CD4-positive, alpha-beta T cell treated with Interleukin-1 beta for 1 hour (primary cell): ENCODE measurements at places on chromosomes 13 and 19.

DNA sequence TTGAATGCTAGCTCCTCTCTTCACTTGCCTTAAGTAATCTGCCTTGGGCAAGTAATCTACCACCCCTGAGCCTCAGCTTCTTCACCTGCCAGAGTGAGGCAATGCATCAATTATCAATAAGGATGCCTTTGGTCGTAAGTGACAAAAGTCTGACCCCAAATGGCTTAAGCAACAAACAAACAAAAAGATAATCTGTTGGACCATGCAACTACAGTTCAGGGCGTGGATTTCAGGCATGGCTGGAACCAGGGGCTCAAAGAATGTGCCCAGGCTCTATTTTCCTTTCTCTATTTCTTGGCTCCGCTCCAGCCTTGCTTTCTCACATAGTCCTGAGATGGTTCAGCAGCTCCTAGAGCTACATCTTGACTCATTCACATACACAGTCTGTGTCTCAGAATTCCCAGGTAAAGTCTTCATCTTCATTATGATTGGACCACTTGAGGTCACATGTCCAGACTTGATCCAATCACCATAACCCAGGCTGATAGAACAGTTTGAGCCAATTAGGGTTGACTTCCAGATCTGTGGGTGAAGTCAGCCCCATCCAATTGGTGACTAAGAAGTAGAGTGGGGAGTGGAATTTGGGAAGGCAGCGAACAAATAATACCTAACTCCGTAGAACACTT lies 29.6 kb downstream of the ACSBG2 start:
- no peak for DNase-seq

- peak; percentile 55 for DNase-seq
These were observed 8.6 kb downstream of the ISOC2 start for GRCh38 chr19:55452749-55453346.

- no peak for DNase-seq
These were observed 29.6 kb upstream of the UBE2L5 start for GRCh38 chr13:30392681-30393045.

DNA sequence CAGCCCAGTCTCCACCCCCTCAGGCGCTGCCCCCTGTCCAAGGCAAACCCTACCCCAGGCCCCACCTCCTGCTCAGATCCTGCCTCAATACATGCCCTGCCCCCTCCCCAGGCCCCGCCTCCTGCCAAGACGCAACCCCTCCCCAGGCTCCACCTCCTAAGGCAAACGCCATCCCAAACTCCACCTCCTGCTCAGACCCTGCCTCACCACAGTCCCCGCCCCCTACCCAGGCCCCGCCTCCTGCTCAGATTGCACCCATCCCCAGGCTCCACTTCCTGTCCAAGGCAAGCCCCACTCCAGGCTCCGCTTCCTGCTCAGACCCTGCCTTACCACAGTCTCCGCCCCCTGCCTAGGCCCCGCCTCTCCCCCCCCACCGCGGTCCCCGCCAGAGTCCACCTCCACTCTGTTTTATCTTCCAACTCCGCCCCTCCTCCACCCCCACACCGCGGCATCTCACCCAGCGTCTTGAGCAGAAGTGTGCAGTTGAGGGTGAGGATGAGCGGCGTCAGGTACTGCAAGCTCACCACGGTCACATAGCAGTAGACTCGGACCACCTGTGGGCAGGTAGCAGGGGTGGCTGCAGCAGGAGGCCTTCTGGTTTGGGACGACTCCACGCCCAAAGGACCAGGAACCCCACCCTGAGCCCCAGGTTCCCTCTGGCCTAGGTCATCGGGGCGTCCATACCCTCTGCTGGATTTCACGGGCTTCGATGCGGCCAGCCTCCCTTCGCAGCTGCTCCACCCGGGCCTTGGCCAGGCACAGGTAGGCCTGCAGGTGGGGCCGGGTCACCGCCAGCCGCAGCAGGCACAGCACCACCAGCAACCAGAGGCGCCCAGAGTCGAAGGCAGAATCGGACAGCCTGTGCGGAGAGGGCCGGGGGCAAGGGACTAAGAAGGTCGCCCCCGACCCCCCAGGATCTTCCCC lies 17.7 kb downstream of the TMEM161A start:
- DNase-seq: no peak

DNA sequence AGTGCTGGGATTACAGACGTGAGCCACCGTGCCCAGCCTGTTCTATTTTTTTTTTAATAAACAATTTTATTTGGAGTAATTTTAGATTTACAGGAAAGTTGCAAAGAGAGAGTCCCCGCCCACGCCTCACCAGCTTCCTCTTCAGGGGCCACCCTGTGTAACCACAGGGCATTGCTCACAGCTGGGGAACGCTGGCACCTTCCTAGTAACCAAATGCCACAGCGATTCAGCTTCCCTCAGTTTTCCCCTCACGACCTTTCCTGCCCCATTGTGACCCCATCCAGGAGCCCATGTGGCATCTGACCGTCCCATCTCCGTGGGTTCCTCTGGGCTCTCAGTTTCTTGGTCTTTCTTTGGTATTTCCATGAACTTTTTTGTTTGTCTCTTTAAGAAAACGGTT lies 83.9 kb downstream of the GNG7 start:
- DNase-seq: peak; percentile 63

DNA sequence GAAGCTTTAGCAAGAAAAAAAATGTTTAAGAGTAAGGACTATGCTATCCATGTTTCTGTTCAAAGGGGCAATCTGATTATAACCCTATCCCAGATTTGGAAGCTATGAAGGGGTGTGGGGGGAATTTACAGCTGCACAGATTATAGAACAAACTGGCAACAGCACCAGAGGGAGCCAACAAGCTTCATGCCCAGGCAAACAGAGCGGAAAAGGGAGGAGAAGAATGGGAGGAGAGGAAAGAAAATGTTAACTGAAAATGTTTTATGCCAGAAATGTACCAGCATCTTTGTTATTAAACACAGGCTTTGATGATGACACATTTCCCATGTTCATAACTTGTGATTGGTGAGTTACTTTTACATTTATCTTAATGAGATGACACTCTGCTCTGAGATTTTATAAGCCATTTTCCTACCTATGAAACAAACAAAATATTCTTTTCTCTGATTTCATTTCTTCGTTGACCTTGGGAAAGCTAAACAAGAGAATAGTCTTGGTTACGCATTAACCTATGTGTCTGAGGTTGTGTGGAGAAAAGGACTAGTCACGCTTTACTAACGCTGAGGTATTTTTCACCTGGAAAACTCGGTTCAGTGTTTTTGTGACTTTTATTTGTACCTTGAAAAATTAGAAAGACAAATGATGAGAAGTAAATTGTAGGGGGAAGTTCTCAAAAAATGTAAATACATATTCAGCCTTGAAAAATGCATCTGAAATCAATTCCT lies 235.8 kb upstream of the MIR17HG start:
- DNase-seq: no peak

DNA sequence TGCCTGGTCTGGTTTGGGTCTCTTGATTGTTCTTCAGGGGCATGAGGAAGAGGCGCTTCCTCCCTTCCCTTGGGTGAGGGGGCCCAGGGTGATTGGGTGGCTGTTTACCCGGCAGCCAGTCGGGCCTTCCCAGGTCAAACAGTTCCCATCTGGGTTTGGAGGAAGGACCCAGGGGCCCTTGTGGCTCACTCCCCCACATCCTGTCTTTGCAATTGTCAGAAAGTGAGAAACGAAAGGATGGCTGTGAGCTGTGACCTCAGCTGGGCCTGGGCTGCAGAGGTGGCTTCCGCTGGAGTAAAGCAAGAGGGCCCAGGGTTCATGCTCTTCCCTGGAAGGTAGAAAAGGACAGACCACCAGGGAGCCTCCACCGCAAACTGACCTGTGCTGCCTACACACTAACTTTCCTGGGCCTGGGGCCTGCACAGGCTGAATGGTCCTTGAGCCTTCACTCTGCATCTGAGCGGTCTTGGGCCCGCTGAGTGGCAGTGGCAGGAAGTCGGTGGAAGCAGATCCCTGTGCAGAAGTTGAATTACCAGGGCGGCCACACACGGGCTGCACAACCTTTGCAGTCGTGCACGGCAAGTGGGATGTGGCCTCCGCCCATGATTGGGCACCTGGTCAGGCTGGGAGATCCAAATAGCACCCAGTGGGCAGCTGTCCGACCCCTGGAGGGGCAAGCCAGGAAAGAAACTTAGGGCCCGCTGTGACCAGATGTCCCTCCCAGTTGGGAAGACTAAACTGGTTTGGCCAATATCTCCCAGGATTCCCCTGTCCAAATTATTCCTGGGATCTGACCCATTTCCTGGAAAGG lies 5.3 kb upstream of the CD79A start:
- DNase-seq: peak; percentile 70

DNA sequence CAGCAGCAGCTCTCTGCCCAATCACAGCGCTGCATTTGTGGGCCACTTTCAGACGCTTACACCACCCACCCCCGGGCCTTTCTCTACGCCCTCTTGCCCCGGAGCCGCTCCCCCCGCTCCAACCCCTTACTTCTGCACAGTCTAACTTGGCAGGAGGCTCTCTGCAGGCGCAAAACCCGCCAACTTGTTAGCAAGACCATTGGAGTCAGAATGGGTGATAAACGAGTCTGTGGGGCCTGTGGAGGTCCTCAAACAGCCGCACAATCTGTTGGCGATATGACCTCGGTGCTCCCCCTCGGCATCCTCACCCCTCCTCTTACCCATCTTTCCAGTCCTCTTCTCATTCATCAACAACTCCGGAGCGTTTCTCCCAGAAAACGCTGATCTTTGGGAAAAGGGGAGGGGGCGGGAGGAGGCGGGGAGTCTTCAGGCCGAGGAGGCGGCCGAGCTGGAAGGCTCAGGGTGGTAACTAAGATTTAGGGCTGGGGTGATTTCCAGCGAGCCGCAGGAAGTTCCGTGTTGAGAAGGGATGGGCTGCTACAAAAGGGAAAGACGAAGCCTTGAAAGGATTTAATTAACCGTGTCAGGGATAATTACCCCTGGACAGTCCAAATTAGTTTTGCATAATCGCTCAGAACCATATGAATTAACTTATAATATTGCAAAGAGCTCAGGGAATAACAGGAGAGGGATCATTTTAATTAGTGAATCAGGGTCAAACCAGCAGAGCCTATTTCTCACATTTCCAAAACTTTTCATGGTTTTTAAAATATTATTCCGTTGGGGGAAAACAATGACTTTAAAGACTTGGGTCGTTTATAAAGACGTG lies 4.1 kb downstream of the SOX21 start:
- no peak for DNase-seq
